ENCODE measurements at places on chromosomes 4 and X.

DNA sequence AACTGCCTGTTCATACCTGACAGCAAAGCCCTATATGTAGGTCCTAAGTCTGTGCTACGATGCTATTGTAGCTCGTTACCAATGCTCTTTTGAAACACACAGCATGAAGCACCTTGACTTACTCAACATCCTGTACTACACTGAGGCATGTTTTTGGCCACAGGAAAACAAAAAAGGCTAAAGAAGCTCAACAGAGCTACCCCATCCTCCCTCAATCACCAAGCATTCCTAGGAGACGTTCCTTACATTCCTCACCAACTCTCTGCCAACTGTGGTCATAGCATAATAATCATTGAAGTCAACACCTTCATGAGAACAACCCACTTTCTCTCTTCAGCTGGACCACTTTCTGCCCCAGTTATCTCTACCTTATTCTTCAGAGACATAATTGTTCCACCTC lies 73.7 kb upstream of the SLC25A43 start:
- H3K27me3 ChIP-seq = no peaks in the 10 kb centered on the region
- no peaks in the 10 kb centered on the region for H3K36me3 ChIP-seq
- no peak overlapping the region for H3K27ac ChIP-seq
- DNase-seq = no peak
- H3K4me1 ChIP-seq = no peaks in the 10 kb centered on the region

- no peak for DNase-seq
- no peaks in the 10 kb centered on the region for H3K27me3 ChIP-seq
- H3K27ac ChIP-seq = no peak overlapping the region
- no peaks in the 10 kb centered on the region for H3K36me3 ChIP-seq
- no peaks in the 10 kb centered on the region for H3K4me1 ChIP-seq
Observed at GRCh38 chrX:84047339-84047738, 140.7 kb downstream of the RPS6KA6 start.

GRCh38 chr4:10722957-10723356 lies 38.4 kb upstream of the CLNK start:
- no peak for DNase-seq
- H3K36me3 ChIP-seq = no peaks in the 10 kb centered on the region
- no peaks in the 10 kb centered on the region for H3K4me1 ChIP-seq

- no peaks in the 10 kb centered on the region for H3K27me3 ChIP-seq
- no peaks in the 10 kb centered on the region for H3K4me1 ChIP-seq
- H3K27ac ChIP-seq = no peak overlapping the region
- no peak for DNase-seq
Observed at GRCh38 chr4:1735215-1735614, 13.9 kb downstream of the TACC3 start.

DNA sequence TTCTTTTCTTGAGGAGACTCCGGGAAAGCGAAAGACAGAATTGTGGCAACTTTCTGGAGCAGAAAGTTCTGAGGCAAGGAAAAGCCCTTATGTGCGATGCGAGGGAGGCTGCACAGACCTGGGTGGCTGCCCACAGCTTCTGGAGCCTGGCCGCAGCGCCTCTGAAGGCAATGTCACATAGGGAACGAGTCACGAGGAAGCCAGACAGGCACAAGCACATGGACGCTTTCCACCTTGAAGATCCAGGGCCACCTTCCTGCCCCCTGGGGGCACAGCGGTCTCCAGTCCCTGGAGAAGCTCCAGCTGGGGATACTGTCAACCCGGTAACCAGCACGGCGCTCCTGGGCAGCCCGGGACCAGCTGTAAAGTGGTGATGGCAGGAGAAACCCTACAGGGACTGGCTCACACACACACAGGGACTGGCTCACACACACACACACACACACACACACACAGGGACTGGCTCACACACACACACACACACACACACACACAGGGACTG lies 69.8 kb downstream of the MTNR1A start:
- H3K27me3 ChIP-seq = peaks cover 27% of the 10 kb centered on the region
- no peak overlapping the region for H3K4me3 ChIP-seq
- no peak overlapping the region for H3K27ac ChIP-seq
- H3K36me3 ChIP-seq = no peaks in the 10 kb centered on the region

- H3K4me3 ChIP-seq = no peak overlapping the region
- no peak overlapping the region for H3K27ac ChIP-seq
- no peaks in the 10 kb centered on the region for H3K27me3 ChIP-seq
- no peaks in the 10 kb centered on the region for H3K4me1 ChIP-seq
- DNase-seq = no peak
- no peaks in the 10 kb centered on the region for H3K36me3 ChIP-seq
Observed at GRCh38 chr4:176642472-176642871, 150.2 kb downstream of the VEGFC start.

GRCh38 chr4:122602277-122603142 lies 18.4 kb downstream of the IL21 start:
- H3K4me1 ChIP-seq = no peaks in the 10 kb centered on the region
- no peak for DNase-seq
- no peak overlapping the region for H3K27ac ChIP-seq
- H3K27me3 ChIP-seq = no peaks in the 10 kb centered on the region
- no peak overlapping the region for H3K4me3 ChIP-seq
- no peaks in the 10 kb centered on the region for H3K36me3 ChIP-seq

DNA sequence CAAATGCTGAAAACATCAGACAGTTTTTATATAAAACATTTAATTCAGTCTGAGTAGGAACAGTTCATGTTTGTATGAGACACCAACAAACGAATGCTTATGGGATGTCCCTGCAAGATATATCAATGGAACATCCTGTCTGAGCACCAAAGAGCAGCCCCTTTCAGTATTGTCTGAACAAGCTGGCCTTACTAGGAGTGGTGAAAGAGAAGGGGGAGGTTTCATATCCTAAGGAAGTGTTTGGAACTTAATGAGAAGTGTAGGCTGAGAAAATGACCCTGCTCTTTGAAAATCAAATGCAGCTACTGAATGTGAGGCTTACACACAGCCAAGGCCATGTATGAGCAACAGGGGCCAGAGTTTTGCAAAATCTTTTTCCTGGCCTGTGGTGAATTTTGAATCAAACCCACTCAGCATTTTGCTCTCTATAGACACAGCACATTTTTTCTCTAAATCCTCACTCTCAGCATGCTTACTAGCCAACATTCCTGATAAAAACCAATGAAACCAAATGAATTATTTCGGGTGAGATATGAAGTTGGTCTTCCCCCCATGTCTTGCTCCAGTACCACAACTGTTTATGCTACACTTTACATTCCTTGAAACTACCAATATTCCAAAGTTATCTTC lies 119.4 kb downstream of the LUZP4 start:
- H3K27ac ChIP-seq = no peak overlapping the region
- no peak overlapping the region for H3K4me3 ChIP-seq
- no peak for DNase-seq
- H3K27me3 ChIP-seq = no peaks in the 10 kb centered on the region

GRCh38 chr4:123312951-123313592 lies 83.5 kb upstream of the SPRY1 start:
- no peaks in the 10 kb centered on the region for H3K27me3 ChIP-seq
- H3K36me3 ChIP-seq = no peaks in the 10 kb centered on the region

DNA sequence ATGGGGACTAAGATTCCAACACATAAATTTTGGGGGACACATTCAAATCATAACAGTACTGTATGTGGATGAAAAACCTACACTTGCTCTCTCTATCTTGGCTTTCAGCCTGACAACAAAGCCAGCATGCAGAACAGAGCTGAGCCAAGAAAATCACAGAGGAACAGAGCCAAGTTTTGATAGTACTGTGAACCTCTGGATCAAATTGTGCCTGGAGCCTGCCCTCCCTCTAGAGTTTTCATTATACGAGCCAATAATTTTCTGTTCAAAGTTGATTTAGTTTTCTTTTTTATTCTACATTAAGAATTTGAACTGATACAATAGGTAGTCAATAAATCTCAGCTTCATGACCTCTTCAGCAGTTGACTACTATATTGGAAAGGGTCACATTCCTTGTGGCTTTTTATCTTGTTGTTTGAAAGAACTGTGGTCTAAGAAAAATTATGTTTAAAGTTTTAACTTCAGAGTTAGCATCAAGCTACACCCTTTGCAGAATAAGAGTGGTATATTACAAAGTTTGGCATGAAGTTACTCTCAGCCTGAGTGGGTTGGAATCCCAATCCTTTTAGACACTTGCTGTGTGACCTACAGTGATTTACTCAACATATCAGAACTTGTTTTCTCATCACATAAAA lies 31.1 kb downstream of the GRID2 start:
- peak; percentile 11 for DNase-seq
- peaks cover 3% of the 10 kb centered on the region for H3K4me1 ChIP-seq
- H3K36me3 ChIP-seq = no peaks in the 10 kb centered on the region
- H3K27ac ChIP-seq = no peak overlapping the region
- no peaks in the 10 kb centered on the region for H3K27me3 ChIP-seq
- no peak overlapping the region for H3K4me3 ChIP-seq

DNA sequence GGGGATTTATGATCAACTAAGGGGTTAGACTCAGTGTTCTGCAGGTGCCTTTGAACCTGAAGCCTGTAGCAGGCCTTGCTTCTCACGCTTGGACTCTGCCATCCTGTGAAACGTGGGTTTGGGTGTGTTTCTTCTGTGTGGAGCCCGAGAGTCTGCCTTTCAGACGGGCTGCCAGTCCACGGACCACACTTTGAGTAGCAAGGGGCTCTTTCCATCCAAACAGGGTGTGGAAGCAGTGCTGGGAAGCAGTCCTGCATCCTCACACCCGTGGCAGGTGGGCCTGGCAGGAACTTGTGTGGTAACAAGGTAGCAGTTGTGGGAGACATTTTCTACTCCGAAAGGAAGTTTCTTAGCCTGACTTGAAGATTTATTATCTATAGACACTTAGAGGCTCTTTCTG lies 22.7 kb downstream of the RGS12 start:
- H3K27me3 ChIP-seq = no peaks in the 10 kb centered on the region
- no peak overlapping the region for H3K27ac ChIP-seq
- peaks cover 4% of the 10 kb centered on the region for H3K4me1 ChIP-seq
- H3K36me3 ChIP-seq = peaks cover 29% of the 10 kb centered on the region
- no peak overlapping the region for H3K4me3 ChIP-seq

GRCh38 chrX:10578527-10578926 lies 41.9 kb downstream of the MID1 start:
- H3K27ac ChIP-seq = peak overlapping the region; percentile 73
- H3K27me3 ChIP-seq = no peaks in the 10 kb centered on the region
- DNase-seq = no peak
- no peak overlapping the region for H3K4me3 ChIP-seq
- no peaks in the 10 kb centered on the region for H3K36me3 ChIP-seq

DNA sequence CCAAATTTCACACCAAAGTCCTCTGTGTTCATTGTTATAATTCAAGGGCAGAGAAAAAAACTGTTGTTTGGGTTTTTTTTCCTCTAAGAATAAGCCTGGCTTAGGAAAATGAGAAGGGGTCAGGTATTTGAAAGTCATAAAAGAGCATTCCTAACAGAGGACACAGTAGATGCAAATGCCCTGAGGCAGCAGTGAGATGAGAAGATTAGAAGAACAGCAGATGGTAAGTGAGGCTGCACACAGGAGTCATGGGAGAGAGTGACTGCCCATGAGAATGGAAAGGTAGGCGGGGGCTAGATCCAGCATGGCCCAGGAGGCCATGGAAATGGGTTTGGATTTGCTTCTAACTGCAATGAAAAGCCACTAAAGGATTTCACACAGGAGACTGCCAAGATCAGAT lies 107.5 kb upstream of the RBPJ start:
- H3K27ac ChIP-seq = no peak overlapping the region
- no peaks in the 10 kb centered on the region for H3K4me1 ChIP-seq
- no peak for DNase-seq
- H3K27me3 ChIP-seq = no peaks in the 10 kb centered on the region
- no peak overlapping the region for H3K4me3 ChIP-seq
- no peaks in the 10 kb centered on the region for H3K36me3 ChIP-seq

DNA sequence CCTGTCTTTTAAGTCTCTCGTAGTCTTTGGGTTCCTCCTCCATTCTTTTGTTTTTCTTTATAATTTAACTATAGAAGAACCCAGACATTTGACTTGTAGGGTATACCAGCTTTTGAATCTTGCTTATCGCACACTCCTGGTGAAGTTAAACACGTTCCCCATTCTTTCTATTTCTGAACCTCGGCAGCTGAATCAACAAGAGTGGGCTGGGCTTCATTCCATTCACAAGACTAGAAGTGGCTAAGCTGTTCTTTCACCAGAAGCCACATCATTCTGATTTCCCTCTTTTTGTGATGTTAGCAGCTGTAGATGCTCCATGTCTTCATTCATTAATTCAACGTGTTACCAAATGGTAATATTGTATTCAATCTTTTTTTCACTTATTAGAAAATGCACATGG lies 167.9 kb downstream of the CORIN start:
- H3K36me3 ChIP-seq = peaks cover 3% of the 10 kb centered on the region
- H3K27ac ChIP-seq = no peak overlapping the region
- no peaks in the 10 kb centered on the region for H3K27me3 ChIP-seq

- H3K27me3 ChIP-seq = no peaks in the 10 kb centered on the region
- H3K4me3 ChIP-seq = no peak overlapping the region
- DNase-seq = no peak
- H3K27ac ChIP-seq = no peak overlapping the region
- no peaks in the 10 kb centered on the region for H3K4me1 ChIP-seq
Observed at GRCh38 chr4:92012899-92013867, 290.6 kb upstream of the GRID2 start.

DNA sequence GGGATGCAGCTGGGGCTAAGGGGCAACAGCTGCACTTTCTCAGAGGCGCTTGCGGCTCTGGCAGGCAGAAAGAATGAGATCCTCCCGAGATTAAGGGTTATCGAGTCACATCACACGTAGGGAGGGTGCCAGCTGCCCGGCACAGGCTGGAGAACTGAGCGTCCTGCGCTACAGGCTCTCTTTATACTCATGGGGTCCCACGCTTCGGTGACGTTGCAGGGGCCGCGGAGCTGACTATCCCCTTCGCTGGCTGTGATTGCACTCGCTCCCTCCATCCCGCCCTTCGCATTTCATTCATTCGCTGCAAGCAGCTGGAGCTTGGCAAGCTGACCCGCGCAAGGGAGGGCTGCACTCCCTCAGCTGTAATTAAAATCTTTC lies at the start of gene TACR3:
Gene TACR3, minus strand, starts transcription at position 156 of the 378 bp plus-strand sequence. CDS start 310 bp downstream, outside the sequence.
- H3K27ac ChIP-seq = no peak within 1 kb of the TSS
- H3K36me3 ChIP-seq = no peaks in the 10 kb centered on the region
- peak within 1 kb of the TSS; percentile 15 for H3K4me3 ChIP-seq

- H3K27me3 ChIP-seq = no peaks in the 10 kb centered on the region
- no peaks in the 10 kb centered on the region for H3K36me3 ChIP-seq
- no peak for DNase-seq
- H3K4me1 ChIP-seq = no peaks in the 10 kb centered on the region
- no peak overlapping the region for H3K27ac ChIP-seq
- no peak overlapping the region for H3K4me3 ChIP-seq
Observed at GRCh38 chr4:13182133-13182532, 302.0 kb downstream of the RAB28 start.

DNA sequence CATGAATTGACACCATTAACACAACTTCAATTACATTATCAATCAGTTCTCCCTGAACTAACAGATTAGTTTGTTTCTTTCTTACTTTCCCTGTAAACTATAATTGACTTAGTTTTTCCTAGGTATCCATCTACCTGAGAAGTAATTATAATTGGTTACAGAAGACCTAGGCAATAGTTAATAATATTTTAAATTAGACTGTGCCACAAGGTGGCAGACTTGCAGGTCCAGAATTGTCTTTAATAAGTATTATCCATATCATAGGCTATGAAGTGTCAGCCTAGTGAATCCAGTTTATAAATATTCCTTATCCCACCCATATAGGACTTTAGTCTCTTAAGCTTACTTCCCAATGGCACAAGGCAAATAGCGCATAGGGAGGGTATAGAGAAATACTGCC lies 48.9 kb upstream of the FAM47B start:
- no peaks in the 10 kb centered on the region for H3K27me3 ChIP-seq
- no peak overlapping the region for H3K27ac ChIP-seq
- no peak overlapping the region for H3K4me3 ChIP-seq

Measured in heart left ventricle (tissue), 16 donors.